Stimulated activated CD4-positive, alpha-beta T cell treated with anti-CD3 and anti-CD28 coated beads, Interleukin-1b, Interleukin-23, amount 100 ng/mL, for 4 hours (primary cell): ENCODE measurements at places on chromosomes 1 and 21.
A peak's percentile ranks its signal among the peaks of the same experiment; 100 is the strongest.

GRCh38 chr1:23202263-23202749 is 15.0 kb downstream of the HTR1D start:
- no peak for DNase-seq

- no peak for DNase-seq
Observed at GRCh38 chr1:154876842-154877369, 6.8 kb upstream of the KCNN3 start.

DNA sequence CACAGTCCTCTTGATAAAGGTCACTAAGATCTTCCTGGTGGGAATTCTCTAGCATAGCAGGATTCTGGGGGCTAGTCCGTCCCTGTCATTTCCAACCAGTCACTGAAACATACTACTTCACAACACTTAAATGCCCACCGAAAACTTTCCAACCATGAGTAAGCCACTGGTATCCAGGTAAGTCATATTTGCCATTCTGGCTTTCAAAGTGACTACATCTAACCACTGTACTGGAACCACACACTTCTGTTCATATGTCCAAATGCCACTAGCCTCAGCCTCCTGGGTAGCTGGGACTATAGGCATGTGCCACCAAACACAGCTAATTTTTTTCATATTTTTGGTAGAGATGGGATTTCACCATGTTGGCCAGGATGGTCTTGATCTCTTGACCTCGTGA is 64.3 kb upstream of the VANGL1 start:
- no peak for DNase-seq

GRCh38 chr1:59258412-59259032 is 38.4 kb upstream of the FGGY start:
- no peak for DNase-seq

DNA sequence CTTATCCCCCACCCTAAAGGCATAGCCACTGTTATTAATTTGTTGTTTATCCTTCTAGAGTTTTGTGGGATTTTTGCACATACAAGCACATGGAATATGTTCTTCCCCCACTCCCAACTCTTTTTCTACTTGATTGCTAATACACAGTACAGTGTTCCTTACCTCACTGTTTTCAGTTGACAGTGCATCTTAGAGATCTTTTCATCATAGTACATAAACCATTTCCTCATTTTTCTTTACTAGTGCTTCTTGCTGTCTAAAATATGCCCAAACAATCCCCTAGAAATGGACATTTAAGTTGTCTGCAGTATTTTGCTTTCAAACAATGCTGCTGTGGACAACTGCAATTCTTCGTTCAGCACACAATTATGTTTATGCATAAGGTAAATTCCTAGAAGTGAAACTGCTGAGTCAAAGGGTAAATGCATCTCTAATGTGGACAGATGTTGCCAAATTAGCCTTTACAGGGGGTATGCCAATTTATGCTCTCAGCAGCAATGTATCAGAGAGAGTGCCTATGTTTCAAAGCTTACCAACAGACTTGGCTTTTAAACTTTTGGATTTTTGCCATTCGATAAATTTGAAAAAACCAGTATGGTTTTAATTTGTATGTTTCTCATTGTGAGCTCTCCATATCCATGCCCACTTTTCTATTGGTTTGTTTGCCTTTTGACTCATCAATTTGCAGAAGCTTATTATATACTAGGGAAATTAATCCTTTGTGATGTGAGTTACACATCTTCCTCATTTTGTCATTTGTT is 132.6 kb downstream of the MRPS6 start:
- DNase-seq, result no peak

DNA sequence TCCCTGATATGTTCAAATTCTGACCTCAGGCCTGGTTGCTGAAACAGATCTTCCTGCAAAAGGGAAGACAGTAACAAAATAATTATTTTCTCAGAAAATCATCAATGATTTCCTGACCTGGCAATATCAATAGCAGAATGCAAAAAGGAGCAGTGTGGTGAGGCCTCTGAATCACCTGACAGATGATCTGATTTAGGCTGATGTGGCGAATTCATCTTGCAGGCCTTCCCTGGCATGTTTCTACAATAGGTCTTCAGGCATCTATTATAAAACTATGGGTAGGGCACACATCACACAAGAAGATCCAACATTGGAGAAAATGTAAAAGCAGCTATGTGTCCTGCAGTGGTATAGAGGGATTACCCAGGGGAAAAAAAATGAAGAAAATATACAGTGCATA is 7.1 kb upstream of the MTF1 start:
- DNase-seq, result no peak

DNA sequence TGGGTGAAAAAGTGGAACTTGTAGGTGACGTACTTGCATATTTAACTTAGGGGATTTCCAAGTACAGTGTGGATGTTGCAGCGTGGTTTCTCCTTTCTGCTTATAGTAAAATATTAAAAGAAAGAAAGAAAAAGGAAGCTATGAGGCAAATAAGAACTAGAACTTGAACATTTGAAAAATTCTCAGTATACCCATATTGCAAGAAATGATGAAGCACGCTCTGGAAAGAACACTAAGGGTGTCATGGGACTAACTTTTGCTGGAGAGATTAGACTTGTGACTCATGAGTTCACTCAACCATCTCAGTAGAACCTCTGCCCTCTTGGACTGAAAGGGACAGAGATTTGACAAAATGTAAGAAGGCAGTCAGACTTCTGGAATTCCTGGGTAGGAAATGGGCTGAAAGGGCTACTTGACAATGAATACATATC is 704.5 kb upstream of the ADGRL4 start:
- DNase-seq, result no peak

DNA sequence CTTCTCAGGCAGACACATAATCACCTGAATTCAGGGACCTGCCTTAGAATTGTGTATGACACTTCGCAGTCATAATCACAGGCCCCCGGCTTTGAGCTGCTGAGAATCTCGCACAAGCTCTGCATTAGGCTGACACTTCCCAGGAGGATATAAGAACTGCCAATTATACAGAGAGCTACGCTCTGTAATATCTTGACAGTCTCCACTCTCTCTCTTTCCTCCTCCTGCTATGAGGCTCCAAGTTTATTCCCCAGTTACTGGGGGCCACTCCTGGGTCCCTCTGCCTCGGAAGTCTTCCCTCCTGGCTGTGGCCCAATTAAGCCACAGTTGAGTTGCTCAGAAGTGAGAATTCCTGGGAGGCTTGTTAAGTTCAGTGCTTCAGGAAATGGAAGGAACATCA is 42.7 kb downstream of the EBNA1BP2 start:
- DNase-seq, result no peak

- no peak for DNase-seq
Observed at GRCh38 chr1:35178295-35178695, 14.7 kb downstream of the SFPQ start.

- DNase-seq, result no peak
Observed at GRCh38 chr1:119079881-119080280, 60.6 kb downstream of the WARS2 start.

DNA sequence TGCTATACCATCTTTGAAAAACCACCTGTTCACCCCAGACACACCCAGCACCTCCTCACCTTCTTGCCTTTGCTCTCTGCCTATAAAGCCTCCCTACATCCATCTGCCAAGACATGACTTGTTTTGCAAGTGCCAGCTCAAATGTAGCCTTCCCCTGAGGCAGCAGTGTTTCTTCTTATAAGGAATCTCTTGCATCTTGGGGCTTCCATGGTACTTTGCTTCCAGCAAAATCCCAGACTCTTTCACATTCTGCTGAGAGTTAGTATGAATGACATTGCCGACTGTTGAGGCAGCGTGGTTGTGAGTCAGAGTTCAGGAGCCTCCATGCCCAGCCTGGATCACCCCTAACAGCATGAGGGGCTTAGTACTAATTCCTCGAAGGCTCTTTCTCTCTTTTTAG is 217.4 kb upstream of the RUNX1 start:
- no peak for DNase-seq

- no peak for DNase-seq
Observed at GRCh38 chr1:115753830-115754229, 14.7 kb downstream of the CASQ2 start.

DNA sequence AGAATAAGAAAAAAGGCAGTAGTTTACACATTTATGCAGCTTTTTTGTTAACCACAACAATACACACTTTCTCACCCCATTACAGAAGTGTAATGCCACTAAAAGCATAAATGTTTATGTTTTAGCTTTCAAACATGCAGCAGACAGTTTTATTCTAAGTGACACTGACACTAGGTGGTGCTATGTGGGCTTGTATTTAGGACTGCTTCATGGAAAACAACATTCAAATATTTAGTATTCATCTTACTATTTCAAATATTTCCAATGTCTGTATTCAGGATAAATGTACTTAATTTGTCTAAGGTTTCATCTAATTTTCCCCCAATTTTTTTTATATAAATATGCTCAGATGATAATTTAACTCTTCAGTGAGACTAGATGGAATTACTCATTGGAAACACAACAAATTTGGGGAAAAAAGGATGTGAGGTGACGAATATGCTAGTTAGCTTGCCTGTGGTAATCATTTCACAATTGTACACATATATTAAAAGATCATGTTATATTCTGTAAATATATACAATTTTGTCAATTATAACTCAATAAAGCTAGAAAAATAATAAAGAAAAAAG is 71.4 kb downstream of the USP1 start:
- DNase-seq, result peak; percentile 4

GRCh38 chr1:218546314-218546713 is 201.2 kb downstream of the TGFB2 start:
- DNase-seq, result no peak

- DNase-seq, result no peak
Observed at GRCh38 chr1:94321662-94322061, 84.3 kb upstream of the ARHGAP29 start.

- DNase-seq, result no peak
Observed at GRCh38 chr1:230542054-230542453, 100.2 kb upstream of the COG2 start.

- no peak for DNase-seq
Observed at GRCh38 chr21:36350282-36350910, 30.4 kb downstream of the MORC3 start.

DNA sequence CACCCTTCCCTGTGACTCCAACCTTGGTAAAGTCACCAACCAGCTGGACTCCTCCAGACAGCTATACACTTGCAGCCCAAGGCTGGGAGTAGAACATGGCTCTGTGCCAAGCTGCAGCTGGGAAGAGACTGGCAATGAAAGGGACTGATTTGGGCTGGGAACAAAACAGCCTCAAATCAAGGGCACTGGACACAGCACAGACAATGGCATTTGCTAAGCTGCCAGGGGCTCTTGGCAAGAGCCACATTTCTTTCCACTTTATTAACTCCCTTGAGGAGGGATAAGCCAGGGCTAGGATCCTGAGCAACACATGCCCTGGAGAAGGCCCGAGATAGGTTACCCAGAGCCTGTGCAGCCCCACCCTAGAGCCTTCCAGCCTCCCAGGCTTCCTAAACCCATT is 12.0 kb downstream of the SYT11 start:
- no peak for DNase-seq

GRCh38 chr1:12636098-12636950 is 7.6 kb upstream of the AADACL4 start:
- no peak for DNase-seq

- no peak for DNase-seq
Observed at GRCh38 chr1:34140011-34140676, 24.9 kb downstream of the CSMD2 start.

DNA sequence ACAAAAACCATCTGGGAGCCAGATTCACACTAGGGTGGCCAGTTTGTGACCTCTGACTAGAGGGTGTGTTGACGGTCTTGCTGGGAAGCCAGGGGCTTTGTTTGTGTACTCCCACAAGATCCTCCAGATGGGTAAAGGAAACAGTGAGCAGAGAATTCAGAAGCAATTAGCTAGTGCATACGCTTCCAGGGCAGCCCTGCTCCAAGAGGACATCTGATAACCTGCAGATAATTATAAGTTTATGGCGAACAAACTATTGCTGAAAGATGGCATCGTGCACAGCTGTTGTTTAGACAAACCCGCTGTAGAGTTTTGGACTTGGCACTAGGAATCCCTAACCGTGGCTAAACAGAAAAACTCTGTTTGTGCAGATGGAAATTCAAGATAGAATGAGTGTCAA is 326.4 kb downstream of the TGFB2 start:
- DNase-seq, result no peak

- no peak for DNase-seq
Observed at GRCh38 chr1:93707956-93708355, 26.3 kb upstream of the BCAR3 start.

GRCh38 chr1:154758346-154758745 is 111.7 kb downstream of the KCNN3 start:
- DNase-seq, result no peak

DNA sequence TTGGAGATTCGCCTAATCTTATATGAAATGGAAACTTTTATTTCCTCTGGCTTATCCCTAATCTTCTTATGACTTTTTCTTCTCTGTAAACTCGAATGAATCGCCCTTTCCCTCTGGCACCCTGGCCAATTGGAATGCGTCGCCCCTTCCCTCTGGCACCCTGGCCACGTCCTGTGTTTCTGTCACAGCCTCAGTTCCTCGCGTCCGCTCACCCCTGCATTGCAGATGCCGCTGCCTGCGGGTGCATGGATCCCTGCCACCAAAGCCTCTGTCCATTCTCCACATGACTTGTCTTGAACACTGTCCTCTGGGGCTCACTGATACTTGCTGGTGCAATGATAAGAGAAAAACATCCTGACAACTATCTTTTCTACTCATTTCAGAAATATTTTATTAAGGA is 104.6 kb downstream of the ADARB1 start:
- DNase-seq, result no peak

DNA sequence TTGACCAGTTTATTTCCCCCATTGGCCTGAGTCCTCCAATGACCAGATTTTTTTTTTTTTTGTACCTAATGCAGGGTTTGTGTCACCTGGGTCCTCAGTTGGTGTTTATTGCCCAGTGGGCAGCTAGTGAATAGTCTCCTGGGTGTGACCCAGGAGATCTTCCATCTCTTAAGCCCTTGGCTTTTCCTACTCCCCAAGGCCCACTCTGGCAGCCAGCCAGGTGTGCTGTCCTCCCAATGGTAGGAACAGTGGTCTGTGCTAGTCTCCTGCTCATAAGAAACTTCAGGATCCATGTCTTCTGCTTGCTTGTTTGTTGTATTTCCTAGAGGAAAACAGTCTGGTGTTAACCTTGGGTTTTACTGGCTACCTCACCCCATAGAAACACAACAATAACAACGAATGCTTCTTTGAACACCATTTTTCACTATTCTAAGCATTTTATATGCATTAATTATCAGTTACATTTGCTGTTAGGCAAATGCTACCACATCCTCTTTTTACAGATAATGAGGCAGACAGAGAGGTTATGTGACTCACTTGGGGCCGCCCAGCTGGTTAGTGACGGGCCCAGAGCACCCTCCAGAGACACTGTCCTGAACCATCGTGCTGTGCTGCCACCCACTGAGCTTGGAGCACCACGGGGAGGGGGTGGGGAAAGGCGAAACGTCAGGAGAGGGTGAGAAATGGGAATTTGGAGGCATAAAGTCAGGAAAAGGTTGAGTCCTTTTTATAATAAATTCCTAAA is 107.5 kb downstream of the HIVEP3 start:
- DNase-seq, result peak; percentile 30

DNA sequence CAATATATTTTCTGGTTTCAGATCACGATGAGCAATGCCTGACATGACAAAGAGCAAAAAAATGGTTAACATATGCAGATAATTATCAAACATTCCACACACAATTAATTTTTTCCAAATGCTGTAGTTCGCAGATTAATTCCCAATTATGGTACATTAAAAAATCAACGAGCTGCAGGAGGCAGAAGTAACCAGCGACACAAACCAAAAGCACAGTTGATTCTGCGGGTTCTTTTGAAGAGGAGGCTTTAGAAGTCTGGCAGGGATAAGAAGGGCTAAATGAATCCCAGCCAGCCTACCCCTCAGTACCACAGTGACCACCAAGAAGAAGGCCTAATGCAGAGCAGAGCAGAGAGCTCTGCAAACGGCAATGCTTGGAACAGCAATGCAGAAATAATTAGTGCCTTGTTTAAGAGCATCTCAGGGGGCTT is 17.0 kb upstream of the KNCN start:
- no peak for DNase-seq
